Endothelial cell (in vitro differentiated cells): ENCODE measurements at places on chromosomes 3 and 15.
A peak's percentile ranks its signal among the peaks of the same experiment; 100 is the strongest.

DNA sequence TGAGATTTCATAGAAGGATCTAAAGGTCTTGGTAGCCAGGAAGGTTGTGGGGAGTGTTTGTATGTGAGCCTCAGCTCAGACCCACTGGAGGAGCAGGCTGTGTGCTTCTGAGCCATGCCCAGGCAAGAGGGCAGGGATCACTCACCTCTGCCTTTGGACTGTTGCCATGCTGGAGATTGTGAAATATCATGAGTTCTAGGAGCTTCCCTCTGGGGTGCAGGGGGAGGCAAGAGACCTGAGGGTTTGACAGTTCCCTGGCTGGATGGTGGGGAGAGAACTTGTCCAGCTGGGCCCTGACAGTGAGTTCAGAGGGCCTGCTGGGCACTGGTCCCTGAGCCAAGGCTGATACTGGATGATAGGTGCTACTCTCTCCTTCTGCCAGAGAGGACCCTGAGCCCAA, 6.0 kb downstream of the SLC6A1 start:
- DNase-seq = no peak

- no peak for DNase-seq
Measured at GRCh38 chr15:57565311-57565710, 26.4 kb upstream of the MYZAP start.

- no peak for DNase-seq
Measured at GRCh38 chr3:107425033-107425432, 47.8 kb downstream of the CCDC54 start.

DNA sequence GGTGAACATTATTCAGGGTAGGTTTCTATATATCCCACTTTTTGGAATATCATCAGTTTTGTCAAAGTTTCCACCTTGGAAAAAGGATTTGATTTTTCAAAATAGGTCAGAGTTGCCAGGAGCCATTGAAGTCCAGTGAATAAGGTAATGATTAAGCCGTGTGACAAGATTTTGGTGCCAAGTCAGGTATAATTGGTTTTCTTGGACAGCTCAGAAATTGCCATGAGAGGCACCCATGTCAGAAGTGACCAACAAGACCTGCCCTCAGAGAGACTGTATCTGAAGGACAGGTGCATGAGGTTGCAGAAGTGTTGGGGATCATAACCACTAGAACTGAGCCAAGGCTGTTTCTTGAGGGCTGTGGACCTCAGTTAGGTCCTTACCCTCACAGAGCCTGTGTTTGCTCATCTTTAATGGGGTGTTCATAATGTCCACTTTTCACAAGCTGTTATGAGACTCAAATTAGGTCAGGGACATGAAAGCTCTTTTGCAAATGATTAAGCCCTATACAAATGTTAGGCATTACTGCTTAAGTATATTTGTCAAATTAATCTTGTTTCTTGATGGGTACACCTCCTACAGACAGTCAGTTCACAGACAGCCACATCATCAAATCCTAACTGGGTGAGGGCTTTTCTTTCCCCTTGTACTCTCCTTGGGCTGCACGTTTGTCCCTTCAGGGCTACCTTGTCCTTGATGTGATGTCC, 32.3 kb downstream of the CASR start:
- DNase-seq = no peak

GRCh38 chr3:127781411-127782001, 40.8 kb downstream of the MGLL start:
- no peak for DNase-seq

DNA sequence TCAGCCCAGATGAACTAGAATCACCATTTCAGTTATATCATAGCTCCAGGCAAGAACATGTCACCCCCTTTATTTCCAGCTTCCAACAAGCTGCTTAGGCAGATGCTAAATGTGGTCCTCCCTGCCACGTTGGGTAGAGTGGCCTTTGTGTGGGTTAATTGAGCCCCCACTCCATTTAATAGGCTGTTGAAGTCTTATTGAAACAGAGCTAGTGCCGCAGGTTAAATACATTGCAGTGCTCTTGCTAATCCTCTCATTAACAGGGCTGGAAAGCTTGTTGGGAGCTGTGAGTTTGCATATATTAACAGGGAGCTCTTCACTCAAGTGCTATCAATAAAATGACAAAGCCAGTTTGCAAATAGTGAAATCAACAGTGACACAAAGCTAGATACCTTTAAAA, 248.4 kb upstream of the CMC1 start:
- DNase-seq = no peak

- DNase-seq = no peak
Measured at GRCh38 chr3:8328967-8329366, 172.7 kb upstream of the LMCD1 start.

GRCh38 chr15:67564021-67564967, 21.8 kb downstream of the MAP2K5 start:
- no peak for DNase-seq

DNA sequence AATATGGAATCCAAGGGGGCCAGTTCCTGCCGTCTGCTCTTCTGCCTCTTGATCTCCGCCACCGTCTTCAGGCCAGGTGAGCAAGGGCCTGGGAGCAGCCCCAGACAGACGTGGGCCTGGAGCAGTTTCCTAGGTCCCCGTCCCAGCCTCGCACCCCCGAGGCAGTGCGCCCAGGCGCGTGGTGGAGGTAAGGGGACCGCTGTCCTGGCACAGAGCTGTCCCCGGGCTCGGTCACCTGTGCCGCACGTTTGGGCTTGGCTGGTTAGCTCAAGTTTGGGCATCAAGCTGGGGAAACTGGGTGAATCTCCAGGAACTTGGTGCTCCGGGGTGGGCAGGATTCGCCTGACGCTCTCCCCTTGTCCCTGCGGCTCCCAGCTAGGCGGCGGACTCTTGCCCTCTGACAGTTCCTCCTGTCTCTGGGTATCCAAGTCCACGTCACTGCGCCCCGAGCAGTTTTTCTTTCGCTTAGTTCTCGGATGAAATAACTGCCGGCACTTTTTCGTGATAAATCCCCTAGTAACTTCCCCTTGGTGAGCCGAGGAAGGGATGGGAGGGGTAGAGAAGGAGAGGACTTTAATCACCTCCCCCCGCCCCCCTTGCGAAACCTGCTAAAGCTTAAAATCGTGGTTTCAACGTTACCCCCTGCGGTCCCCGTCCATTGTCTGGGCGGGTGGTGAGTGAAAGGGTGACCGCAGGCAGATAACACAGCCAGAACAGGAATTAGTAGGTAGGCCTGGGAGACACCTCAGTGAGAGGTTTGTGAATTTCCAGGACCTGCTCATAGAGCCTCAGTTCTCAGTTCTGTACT, 901 bp downstream of the ALCAM start:
- DNase-seq = peak; percentile 39

DNA sequence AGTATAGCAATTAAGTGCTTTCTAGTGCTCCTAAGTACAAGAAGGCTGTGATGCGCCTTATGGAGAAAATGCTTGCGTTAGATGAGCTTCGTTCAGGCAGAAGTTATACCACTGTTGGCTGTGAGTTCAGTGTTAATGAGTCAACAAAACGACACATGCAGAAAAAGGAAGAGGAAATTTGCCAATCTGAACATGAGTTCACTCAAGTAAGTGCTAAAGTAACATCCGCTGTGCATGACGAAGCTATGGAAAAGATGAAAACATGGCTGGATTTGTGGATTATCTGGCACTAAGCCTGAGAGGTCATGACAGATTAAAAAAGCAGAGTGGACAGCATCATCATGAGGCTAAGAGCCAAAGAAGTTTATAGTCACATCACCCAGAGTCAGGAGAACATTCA, 36.9 kb downstream of the SH3BP5 start:
- no peak for DNase-seq

DNA sequence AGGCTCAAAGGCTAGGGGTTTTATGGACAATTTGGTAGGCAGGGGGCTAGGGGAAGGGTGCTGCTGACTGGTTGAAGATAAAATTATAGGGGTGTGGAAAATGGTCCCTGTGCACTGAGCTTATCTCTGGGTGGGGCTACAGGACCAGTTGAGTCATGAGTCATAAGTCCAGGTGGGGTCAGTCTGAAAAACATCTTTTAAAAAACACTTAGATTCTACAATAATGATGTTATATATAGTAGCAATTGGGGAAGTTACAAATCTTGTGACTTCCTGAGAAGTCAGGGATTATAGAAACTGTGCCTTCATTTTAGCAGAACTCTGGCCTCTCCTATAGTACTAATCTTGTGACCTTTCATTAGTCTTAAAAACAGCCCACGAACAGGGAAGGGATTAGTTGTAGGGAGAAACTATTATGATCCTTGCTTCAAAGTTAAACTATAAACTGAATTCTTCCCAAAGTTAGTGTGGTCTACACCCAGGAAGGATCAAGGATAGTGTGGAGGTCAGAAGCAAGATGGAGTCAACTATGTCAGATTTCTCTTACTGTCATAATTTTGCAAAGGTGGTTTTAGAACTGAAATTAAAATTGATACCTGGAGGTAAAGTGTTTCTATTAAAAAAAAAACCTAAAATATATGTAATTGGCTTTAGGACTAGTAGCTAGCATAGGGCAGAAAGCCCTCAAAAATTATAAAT, 130.1 kb downstream of the P2RY1 start:
- no peak for DNase-seq

GRCh38 chr15:63600001-63600615, 2.9 kb downstream of the FBXL22 start:
- DNase-seq = no peak

DNA sequence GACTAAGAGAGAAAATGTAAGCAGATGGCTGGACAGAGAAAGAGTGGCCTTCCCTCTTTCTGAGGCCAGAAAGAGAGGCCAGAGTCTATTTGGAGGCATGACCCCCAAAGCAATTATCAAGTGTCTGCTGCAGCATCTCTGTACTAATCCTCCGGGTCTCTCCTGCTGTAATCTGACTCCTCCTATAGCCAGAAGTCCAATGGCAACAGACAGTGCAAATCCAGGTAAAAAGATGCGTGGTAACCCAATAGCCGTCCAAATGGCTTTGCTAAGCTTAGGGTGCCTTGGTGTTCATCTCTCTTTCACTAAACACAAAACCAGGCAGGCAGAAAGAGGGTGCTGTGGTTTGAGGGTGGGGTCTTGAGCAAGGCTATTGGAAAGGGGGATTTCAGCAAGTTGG, 91.6 kb downstream of the ADCY5 start:
- DNase-seq = no peak

DNA sequence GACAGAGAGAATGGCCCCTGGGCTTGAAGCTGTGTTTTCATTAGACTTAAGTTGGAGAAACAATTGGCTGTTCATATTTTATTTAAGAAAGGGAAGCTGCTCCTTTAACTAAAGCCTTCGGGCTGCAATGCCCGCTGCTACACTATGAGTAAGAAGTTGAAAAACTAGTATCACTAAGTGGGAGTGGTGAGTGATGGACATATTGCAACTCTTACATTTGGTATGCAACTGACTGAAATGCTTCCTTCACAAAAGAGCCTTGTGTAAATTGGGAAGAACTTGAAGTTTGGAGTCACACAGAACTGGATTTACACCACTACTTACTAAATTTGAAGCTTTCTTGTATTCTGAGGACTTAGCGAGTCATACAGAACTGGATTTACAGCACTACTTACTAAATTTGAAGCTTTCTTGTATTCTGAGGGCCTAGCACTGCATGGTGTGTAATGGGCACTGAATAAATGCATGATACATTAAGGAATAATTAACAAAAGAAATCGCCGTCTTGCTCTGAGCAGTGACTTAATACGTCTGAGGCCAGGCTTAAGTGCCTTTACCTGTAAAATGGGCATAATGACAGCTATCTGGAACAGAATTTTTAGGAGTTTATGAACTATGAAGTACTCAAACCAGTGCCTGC, 149.5 kb downstream of the RYR3 start:
- no peak for DNase-seq

- no peak for DNase-seq
Measured at GRCh38 chr15:63196842-63197241, 7.4 kb downstream of the RAB8B start.

GRCh38 chr15:26051761-26052675, 188.9 kb upstream of the ATP10A start:
- no peak for DNase-seq

DNA sequence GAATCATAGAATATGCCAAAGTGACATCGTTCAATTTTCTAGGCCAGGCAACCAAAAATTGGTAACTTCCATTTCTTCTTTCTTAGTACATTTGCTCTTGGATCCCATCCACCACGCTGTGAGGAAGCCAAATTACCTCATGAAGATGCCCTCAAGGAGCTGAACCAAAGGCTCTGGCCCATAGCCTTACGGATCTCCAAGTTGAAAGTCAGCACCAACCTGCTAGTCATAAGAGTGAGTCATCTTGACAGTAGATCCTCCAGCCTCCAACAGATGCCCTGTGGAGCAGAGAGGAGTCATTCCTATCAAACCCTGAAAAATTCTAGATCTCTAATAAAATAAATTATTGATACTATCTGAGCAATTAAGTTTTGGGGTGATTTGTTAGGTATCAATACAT, 322.5 kb upstream of the COL8A1 start:
- no peak for DNase-seq

- no peak for DNase-seq
Measured at GRCh38 chr3:104547031-104547430, 819.7 kb upstream of the ALCAM start.

DNA sequence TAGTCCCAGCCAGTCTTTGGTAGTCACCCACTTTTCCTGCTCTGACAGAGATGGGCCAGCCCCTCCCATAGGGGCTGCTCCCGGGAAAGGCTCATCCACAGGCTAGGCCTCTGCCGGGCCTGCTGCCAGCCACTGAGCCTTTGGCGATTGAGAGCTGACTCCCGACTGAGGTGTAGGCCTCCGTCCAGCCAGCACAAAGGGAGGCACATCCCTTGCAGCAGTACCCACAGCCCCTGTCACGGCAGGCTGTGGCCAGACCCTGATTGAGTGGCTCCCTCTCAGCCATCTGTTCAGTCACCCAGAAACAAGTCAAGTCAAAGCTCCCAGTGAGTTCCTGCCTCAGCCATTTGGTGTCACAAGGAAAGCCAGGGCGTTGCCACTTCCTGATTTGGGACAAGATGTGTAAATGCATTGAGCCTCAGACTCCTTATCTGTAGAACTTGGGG, 6.2 kb upstream of the PAK6 start:
- DNase-seq = no peak

DNA sequence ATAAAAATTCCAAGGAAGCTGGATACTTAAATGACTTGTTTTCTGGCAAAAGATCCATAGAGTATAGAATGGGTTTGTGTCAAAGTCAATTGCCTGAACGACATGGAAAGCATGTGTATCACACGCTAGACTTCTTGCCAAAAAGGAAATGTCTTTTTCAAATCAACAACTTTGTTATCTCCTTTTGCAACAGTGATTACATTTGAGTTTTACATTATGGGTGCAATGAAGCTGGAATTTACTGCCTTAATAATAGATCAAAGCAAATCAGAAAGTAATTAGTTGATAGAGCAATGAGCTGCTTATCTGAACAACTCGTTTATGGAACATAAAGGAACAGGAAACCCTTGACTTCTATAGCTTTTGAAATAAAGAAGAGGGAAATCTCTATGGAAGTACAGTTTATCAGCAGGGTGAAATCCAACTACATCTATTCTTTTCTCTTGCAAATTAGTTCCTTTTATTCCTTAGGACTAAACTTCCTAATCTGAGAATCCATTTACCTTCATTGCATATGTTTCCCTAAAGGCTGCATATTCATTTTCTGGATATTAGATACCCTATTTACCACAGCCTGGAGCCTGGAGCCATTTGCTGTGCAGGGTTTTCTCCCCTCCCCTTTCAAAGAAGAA, 415.1 kb upstream of the NECTIN3 start:
- no peak for DNase-seq
